ENCODE measurements at places on chromosomes 4 and X.
A peak's percentile ranks its signal among the peaks of the same experiment; 100 is the strongest.

GRCh38 chr4:46123913-46124755 lies at the start of gene GABRG1:
GABRG1 (minus strand) TSS chr4:46124054; CDS start chr4:46123913, 141 bp downstream.
- DNase-seq: no peak

GRCh38 chrX:8868070-8868773 lies 67.0 kb upstream of the FAM9A start:
- DNase-seq: no peak

DNA sequence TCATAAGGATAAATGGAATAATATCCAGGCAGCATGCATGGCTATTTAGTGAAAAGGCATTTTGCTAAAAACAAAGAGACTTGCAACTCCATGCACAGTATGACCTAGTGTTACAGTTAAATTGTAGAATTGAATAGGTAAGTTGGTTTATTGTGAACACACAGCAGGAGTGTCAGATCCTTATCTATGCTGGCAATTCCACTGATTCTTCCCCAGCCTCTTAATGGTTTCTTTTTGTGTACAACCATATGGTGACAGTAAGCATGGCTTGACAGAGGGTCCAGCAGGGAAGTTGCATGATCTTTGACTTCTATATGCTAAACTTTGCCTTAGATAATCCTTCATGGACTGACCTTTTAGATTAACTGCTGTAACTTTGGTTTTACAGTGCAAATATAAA lies 936.6 kb upstream of the EPHA5 start:
- no peak for DNase-seq

GRCh38 chr4:125735102-125735501 lies 420.3 kb downstream of the FAT4 start:
- DNase-seq: no peak

- DNase-seq: no peak
Measured at GRCh38 chr4:129545599-129546278, 449.8 kb downstream of the C4orf33 start.

- DNase-seq: no peak
Measured at GRCh38 chrX:13219991-13220764, 99.7 kb downstream of the ATXN3L start.

DNA sequence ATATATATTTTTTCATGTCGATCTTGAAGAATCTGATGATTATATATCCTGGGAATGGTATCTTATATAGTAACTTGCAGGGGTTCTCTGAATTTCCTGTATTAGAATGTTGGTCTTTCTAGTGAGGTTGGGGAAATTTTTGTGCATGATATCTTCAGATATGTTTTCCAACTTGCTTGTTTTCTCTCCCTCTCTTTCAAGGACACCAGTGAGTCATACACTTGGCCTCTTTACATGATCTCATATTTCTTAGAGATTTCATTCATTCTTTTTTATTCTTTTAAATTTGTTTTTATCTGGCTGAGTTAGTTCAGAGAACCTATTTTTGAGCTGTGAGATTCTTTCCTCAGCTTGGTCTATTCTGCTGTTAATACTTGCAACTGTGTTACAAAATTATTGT lies 27.2 kb upstream of the C4orf17 start:
- DNase-seq: no peak

- DNase-seq: no peak
Measured at GRCh38 chr4:55215087-55215486, 89.7 kb upstream of the KDR start.

- no peak for DNase-seq
Measured at GRCh38 chr4:68021185-68021584, 57.9 kb upstream of the TMPRSS11A start.

GRCh38 chrX:73481521-73481920 lies 34.7 kb downstream of the CDX4 start:
- no peak for DNase-seq

DNA sequence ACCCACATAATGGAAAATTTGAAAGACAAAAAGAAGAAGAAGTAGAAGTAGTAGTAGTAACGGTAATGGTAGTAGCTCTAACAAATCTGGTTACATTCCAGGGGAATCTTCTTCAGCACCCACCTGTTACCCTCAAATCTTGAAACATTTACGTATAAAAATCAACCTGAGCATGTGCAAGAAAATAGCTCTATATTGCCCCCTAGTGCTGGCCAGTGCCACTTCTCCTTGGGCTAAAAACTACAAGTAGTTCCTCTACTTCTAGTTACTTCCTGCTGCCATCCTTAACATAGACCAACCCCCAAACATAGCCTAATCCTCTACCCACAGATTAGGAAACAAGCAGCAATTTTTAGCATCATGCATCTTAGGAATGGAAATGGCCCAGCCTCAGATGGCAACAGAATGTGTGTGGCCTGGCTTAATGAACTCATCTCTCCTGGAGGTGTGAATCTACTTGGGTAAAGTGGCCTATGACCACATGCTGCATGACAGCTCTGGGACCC lies 3.1 kb downstream of the PDGFC start:
- DNase-seq: peak; percentile 39

DNA sequence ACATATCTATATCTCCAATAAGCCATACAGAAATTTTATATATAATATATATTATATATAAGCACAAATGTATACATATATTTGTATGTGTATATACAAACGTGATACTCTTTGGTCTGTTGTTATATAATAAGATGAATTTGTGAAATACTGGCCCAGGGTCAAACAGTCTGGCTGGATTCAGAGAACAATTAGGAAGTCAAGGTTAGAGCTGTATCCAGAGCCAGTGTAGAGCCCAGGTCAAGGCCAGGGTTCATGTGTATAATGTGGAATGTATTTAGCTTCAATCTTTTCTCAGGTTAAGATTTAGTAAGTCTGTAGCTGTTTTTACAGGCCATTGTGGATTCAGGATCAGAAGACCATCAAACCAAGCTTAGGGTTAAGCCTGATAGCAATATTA lies 3.8 kb upstream of the ENOX2 start:
- no peak for DNase-seq

DNA sequence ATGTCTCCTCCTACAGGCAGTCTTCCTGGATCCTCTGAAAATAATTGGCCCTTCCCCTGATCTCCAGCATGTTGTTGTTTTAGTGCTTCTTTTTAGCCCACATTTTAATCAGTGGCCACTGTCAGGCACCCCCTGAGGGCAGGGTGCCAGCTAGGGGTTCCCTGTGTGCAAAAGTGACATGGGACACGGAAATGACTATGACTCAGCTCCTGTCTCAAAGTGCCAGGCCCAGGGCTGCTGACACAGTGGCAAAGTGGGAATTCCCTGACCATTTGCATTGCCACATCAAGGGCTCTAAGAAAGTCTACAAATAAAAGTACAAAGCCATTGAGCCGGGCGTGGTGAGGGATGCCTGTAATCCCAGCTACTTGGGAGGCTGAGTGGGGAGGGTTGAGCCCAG lies 24.8 kb downstream of the HMX1 start:
- DNase-seq: no peak

DNA sequence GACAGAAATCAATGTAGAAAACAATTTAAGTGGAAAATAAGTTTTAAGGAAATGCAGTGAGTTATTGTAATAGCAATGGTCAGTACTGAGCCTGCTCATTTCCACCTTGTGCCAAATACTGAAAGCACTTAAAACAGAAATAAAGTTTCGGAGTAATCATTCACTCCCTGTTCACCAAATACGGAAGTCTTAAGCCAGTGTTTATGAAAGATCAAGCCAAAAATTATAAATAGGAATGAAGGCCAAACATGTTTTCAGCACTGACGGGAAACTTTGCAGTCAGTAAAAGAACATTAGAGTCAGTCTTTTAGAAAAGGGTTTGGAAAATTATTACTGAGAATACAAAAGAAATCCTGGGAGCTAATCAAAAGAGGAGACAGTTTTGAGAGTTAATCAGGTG lies 178.6 kb downstream of the DMD start:
- no peak for DNase-seq

DNA sequence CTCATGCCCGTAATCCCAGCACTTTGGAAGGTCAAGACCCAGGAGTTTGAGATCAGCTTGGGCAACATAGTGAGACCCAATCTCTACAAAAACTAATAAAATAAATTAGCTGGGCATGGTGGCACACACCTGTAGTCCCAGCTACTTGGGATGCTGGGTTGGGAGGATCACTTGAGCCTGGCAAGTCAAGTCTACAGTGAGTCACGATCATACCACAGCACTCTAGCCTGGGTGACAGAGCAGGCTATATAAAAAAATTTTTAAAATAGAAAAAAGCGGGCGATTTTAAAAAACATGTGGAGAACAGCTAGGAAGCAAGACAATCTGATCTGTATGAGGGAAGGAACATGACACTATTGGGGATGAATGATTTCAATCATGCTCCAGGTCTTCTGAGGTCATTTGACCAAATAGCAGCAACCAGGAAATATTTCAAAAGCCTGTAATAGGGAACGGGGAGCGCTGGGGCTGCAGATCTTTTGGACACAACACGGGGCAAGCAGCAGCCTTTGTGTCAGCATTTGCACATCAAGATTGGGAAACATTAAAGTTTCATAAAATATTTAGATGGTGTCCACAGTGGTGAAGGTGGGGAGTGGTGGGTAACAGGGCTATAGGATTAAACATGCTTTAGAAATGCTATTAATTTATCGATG lies 48.3 kb upstream of the GUCY1A1 start:
- no peak for DNase-seq

DNA sequence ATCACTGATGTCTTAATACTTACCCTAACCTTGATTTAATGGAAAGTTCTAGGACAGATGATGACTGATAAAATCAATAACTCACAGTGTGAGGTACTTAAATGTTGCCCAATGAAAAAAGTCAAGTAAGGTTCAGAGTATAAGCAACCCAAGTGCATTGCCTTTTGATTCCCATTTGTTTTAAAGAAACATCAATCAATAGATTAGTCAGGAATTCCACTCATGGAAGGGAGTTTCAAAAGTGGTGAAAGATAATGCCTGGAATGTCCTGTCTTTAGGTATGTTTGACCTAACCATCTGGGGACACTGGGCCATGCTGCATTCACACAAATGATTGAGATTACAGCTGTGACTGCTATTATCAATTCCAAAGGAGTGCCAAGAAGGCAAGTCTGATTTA lies 259.7 kb downstream of the PPARGC1A start:
- no peak for DNase-seq

GRCh38 chr4:90160044-90160443 lies 32.9 kb downstream of the CCSER1 start:
- DNase-seq: no peak

- no peak for DNase-seq
Measured at GRCh38 chr4:54373718-54374210, 144.7 kb downstream of the PDGFRA start.

GRCh38 chr4:140706276-140706625 lies 49.9 kb downstream of the TBC1D9 start:
- no peak for DNase-seq

- no peak for DNase-seq
Measured at GRCh38 chr4:7435471-7436061, 836 bp upstream of the PSAPL1 start.

- DNase-seq: no peak
Measured at GRCh38 chr4:11440481-11441193, 11.9 kb upstream of the HS3ST1 start.

- DNase-seq: no peak
Measured at GRCh38 chrX:98379134-98379533, 1495.4 kb downstream of the RPA4 start.

- no peak for DNase-seq
Measured at GRCh38 chrX:69067841-69068240, 97.4 kb downstream of the PJA1 start.

- peak; percentile 33 for DNase-seq
Measured at GRCh38 chrX:20265726-20266681, 705 bp downstream of the RPS6KA3 start.

GRCh38 chr4:146638786-146639505 lies at the start of gene POU4F2:
POU4F2 (plus strand) TSS chr4:146638893; CDS start chr4:146639141, 248 bp downstream.
- peak; percentile 25 for DNase-seq

DNA sequence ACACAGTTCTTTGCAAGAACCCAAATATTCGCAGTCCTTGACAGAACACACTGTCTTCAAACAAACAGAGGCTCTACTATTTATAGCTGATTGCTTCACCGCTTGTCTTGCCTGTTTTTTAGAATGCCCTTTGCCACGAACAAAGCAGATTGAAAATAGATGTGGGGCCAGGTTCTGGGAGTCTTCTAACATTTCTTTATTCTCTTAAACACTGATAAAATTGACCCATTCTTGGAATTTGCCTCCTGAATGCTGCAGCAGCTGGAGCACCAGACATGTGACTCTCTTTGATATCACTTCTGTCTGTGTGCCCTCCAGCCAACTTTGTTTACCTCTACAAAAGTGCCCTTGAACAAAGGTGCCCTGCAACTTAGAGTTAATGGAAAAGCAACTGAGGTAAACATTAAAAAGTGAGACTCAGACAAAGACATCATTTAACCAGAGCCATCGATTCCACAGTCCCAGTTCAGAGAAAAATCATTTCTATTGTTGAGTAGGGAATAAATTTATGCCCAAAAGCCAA lies 64.2 kb upstream of the SPP1 start:
- DNase-seq: no peak

GRCh38 chr4:26319949-26320537 lies 771 bp upstream of the RBPJ start:
- DNase-seq: peak; percentile 57

Measured in activated CD8-positive, alpha-beta T cell treated with anti-CD3 and anti-CD28 coated beads, Interleukin-2, amount 10 ng/mL, durations not matched to agents 7 days and 5 days (primary cell).